ENCODE measurements at places on chromosomes 2 and 18.

GRCh38 chr2:10968176-10968575 is 56.4 kb downstream of the KCNF1 start:
- no peak for DNase-seq

DNA sequence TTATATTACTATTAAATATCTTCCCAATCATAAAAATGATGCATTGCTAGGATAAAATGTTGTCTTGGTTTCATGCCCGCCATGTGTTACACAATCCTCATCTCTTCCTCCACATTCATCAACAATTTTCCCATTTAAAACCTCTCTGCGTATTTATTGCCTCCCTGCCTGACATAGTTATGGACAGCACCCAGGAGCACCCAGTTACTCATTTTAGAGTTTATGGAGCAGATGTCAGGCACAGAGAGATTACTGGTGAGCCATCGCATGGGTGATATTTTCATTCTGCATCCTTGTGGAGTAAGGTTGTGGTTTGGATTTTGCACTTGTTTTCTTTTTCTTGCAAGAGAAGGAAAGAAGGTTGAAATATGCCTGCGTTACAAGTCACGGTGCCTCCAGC is 116.7 kb upstream of the NPAS2 start:
- no peak for DNase-seq

GRCh38 chr2:96342085-96342484 is 6.5 kb downstream of the NCAPH start:
- DNase-seq, result no peak

DNA sequence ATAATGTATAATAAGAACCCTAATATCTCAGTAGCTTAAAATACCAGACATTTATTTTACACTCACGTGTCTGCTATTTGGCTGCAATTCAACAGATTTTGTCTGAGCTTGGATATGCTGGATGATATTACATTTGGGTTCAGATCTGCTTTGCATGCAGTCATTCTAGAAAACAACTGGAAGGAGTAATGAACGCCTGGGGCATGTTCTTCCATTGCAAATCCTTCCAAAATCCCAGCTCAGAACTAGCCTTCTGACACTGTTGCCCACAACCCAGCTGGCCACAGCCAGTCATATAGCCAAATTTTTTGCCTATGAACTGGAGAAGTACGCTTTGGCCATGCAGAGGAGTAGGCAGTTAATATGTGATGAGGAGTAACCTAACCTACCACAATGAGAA is 597.8 kb upstream of the VRK2 start:
- no peak for DNase-seq

DNA sequence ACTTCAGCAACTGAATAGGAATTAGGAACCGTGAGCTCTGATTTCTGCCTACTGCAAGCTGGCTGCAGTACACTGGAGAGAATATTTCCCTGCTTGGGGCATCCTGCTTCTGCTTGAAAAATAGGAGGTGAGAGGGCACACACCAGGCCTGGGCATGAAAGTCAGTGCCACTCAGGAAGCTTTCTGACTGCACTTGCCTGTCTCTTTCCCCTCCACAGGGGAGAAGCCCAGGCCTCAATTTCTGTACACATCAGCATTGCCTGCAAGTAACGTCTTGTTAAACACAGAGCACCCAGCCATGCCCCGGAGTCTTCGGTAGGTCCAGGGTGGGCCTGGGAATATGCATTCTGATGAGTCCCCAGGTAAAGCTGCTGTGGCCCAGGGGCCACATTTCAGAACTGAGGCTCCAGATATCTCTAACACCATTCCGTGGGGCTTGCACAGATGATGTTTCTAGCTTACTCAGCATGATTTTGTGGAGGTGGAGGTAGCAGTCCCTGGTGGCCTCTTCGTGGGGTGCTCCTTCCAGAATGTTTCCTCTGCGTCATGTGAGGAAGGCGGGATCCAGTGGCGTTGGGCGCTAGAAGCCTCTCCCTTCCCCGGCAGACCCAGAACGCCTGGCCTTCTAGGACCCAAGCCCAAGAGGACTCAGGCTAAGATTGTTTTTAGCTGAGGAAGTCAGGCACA is 114.1 kb downstream of the ZBTB7C start:
- no peak for DNase-seq

GRCh38 chr2:12839339-12839738 is 122.6 kb downstream of the TRIB2 start:
- DNase-seq, result no peak

DNA sequence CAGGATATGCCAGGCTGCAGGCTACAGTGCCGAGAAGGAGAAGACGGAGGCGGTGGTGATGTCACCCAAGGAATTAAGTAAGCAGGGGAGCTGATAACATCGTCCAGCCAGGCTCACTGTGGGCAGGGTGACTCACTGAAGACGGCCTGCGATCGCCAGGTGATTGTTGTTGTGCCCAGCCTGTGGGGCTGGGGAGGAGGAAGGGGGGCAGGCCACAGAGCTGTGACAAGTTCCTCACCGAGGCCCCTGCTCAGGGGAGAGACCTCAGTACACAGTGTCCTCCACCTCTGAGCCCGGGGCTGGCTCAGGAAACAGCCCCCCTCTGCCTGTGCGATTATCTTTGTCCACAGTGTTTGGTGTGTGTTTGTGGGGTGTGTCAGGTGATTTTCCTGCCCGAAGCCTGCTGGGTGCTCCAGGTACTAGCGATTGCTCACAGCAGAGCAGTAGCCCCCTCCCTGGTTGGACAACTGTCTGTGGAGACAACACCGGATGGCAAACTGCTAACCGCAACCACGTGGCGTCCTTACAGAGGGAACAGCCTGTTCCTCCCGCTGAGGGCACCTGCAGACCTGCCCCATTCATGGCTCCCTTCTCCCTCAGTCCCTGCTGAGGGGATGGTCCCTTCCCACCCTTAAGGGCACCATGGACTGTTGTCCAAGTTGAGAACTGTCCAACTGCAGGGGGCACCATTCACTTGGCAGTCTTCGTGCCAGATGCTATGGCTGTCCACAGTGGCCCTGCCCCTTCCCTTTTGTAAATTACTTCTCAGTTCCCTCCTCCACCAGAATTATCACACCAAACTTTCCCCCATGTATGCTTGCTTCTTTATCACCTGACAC is 95.1 kb downstream of the ZFP36L2 start:
- no peak for DNase-seq
